Dermis microvascular lymphatic vessel endothelial cell (primary cell): ENCODE measurements at places on chromosomes 11 and 22.

GRCh38 chr22:32486656-32487390 lies 12.2 kb downstream of the FBXO7 start:
- DNase-seq, result no peak

DNA sequence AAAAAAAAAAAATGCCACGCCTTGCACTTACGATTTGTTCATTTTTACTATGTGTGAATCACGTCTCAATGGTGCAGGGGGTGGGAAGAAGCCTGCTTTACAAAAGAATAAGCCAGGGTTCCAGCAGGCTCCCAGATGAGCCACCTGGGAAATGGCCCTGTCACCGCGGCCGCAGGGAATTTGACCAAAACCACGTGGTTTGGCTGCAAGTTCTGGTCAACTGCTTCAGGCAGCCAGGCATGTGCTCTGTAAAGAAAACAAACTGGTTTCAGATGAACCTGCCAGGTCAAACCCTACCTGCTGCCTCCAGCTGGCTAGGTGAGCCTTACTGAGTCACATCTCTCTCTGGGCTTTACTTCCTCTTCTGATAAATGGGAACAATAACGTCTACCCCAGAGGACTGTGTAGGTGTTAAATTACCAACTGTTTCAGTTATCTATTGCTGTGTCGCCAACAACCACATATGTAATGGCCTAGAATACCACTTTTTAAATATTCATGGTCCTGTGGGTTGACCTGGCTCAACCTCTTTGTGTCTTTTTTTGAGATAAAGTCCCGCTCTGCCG lies 30.5 kb upstream of the GCAT start:
- DNase-seq, result no peak

- DNase-seq, result no peak
These were observed 20.0 kb downstream of the CALCB start for GRCh38 chr11:15093432-15093831.

- DNase-seq, result peak; percentile 40
These were observed 9.8 kb upstream of the FAM111B start for GRCh38 chr11:59097113-59097708.

- no peak for DNase-seq
These were observed 314.5 kb upstream of the CCDC90B start for GRCh38 chr11:83600661-83601060.

GRCh38 chr11:112499153-112499880 lies 238.7 kb upstream of the PLET1 start:
- no peak for DNase-seq
